ENCODE measurements at places on chromosomes 4 and X.
A peak's percentile ranks its signal among the peaks of the same experiment; 100 is the strongest.

DNA sequence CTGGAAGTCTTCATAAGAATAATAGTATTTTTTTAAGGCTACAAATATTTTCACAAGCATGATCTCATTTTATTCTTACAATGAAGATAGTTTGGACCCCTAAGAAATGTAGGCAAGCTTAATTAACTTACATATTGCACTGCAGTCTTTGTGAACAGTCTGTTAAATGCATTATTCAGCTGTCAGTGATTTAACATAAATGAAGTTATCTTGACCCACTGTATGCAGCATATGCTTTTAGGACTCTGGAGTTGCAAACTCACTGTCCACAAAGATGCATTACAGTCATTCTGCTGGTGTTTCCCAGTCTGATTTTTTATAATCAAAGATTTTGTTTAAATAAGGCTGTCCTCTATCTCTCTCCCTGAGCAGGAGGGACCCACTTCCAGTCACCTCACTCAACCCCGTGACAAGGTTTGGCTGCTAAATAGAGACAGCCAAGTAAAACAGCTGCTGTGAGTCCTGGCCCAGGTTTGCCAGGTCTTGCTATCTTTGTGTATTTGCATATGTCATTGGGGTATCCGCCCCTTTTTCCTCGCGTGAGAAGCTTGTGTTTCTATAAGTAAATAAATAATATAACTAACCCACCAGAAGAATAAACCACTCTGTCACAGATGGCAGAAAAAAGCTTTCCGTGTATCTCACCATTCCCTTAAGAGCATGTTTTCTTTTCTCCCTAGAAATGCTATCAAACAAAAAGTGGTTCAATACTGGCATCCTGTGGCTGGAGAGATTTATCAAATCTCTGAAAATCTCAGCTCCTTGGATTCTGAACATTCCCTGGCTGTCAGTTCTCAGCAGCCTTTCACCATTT lies 67.0 kb downstream of the SLC7A11 start:
- no peak for DNase-seq

DNA sequence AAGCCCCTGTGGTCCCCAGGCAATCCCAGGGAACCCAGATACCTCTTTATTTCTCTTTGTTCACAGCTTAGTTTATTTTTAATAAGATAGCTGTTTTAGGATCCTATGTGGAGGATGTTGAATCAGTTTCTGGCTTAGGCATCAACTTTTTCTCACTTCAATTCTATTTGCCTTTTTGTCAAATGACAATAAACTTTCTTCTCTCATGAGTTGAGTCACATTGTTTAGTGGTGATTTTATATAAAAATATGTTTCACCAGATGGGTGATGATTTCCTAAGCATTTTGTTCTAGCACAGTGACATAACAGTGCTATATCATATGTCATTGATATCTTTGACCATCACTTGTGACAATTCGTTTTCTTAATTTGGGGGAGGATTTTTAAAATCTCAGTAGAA lies 198.1 kb upstream of the PUDP start:
- no peak for DNase-seq

DNA sequence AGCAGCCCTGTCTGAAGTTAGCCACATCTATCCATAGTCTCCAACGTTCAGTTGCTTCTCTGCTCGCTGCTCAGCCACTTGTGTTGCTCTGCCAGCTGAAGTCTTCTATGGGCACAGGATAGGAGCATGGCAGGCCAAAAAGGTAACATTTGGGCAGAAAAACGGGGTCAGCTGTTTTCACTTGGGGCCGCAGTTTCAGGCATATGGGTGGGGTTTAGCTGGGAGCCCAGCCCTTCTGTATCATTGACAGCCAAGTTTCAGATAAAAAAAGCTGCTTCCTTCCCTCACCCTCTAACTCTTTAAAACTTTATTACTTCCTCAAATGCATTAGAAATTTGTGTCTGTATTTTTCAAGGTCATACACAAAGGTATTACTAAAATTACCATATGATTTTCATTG lies 18.4 kb upstream of the MANBA start:
- DNase-seq, result no peak

DNA sequence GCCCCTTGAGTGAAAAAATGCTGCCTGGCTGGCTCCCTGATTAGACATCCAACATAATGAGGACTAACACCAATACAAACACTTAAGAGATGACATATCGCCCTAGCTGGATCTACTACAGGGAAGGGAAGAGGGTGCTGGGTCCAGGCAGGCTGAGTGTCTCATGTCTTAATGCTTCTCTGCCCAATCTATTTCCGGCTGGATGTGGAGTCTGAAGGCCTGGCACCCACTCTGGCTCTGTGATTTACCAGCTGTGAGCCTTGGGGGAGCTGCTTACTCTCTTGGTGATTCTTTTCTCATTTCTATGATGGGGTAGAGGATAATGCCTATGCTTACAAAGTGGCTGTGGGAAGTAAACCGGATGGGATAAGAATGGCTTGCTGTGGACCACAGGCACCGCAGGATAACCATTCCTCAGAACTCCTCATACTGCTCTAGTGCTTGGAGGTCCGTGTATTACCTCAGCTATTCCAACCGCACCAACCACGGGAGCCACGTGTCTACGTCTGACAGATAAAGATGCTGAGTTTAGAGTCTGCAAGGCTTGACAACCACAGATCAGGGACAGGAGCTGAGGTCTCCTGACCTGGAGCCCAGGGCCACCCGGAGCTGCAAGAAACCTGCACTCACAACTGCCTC lies 161.7 kb downstream of the AFAP1 start:
- no peak for DNase-seq

GRCh38 chr4:107799669-107800450 lies 24.9 kb upstream of the SGMS2 start:
- no peak for DNase-seq

GRCh38 chrX:39096599-39096998 lies 295.3 kb downstream of the MID1IP1 start:
- DNase-seq, result no peak

DNA sequence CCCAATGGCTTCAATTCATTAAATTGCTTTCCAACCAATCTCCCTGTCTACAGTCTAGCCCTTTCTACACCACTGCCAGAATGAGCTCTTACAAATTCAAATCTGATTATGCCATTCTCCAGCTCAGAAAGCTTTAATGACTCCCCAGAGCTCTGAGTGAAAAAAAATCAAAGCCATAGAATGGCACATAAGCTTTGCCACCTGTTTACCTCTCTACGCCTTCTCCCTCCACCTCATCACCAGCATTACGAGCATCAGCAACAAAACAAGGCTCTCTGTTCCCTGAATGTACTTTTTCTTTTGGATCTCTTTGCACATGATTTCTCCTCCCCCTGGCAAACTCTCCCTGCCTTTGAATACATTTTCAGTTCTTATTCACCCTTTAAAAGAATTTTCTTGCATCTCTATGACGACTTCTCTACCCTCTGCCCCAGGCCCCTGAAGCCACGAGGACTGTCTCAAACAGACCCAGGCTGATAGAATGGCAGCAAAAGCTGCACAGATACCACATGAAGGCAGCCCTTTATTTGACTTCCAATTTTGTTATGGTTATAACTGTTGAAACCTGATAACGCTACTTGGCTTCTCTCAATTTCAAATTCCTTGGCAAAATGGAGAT lies 516.0 kb downstream of the PCDH7 start:
- no peak for DNase-seq

DNA sequence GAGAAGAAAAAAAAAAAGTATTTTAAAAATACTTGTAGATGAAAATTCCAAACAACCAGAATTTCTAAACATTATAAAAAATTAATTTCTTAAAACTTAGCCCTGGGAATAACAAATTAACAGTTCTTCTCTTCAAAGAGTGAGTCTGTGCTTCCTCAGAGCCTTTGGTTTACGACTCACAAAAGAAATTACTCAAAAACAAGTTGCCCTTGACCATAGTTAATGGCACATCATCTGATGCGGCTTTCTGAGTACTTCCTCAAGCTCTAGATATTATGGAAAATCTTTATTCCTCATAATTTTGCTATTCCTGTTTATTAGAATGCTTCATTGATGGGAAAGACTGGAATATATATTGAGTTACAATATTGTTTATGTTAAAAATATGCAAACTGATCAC lies 23.7 kb downstream of the TAPT1 start:
- no peak for DNase-seq

- peak; percentile 52 for DNase-seq
Measured at GRCh38 chr4:88522702-88523324, 763 bp downstream of the PYURF start.

- DNase-seq, result no peak
Measured at GRCh38 chr4:185920691-185921260, 108.8 kb upstream of the SORBS2 start.

- DNase-seq, result no peak
Measured at GRCh38 chr4:109671350-109671749, 31.9 kb downstream of the CASP6 start.

DNA sequence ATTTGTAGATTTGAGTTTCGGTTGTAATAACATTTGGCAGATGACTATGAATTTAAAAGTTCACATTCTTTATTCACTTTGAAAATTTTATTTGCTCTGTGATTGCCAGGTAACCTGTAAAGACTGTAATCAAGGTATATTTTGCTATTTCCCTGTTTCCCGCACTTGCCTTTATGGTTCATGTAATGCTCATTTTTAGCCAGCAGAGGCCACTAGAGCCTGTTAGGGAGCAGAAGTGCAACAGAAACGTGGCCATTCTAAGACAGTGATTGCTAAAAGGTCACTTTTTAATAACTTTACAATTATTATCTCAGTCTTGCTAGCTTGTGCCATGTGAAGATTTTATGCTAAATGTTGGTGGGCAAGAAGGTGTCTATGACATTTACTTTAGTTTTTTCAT lies 12.4 kb downstream of the YIPF6 start:
- peak; percentile 41 for DNase-seq

DNA sequence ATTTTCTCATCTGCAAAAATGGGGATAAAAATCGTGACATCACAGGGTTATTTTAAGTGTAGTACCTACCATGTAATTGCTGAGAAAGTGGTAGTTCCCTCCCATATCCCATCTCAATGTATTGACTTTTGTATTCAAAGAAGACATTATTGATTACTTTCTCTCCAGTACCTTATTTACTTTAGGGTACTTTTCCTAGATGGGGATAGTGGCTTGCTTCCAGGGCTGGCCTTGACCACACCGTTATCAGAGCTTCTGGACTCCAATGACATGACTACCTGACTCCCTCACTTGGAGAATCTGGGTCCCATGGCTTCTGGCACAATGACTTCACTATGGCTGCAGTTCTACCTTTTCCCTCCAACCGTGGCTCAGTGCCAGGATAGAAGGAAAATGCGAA lies 58.2 kb upstream of the EOLA2 start:
- DNase-seq, result no peak

DNA sequence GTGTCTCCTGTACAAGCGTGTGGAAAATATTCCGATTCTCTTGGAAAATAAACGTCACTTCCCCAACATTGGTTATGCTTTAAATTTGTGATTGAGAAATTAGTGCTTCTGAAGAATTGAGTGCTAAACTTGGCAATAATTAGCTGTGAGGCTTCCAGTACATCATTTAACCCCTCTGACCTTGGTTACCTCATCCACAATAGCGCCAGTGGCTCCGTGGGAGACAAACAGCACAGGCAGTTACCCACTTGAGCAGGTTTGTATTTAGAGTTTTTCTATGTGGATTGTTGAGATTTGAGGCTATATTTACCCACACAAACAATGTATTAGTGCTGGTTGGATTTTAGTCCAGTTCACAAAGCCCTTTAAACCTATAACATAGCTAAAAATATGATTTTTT lies 476.5 kb downstream of the NKX6-1 start:
- DNase-seq, result no peak

DNA sequence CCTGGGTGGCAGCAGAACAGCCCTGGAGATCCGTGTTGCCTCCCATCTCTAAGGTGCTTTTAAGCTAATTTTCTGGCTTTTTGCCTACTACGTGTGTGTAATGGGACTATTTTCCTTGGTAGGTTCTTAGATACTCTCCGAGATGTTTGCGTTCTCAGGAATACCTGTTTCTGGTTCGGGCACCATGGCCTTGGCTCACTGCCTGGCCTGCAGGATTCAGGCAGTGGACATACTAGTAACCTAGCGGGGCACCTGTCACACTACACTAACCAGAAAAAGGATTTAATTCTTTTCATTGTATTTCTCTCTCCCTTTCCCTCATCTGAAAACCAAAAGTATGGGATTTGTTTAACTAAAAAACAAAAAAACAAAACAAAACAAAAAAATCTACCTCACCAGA lies 29.2 kb downstream of the FHIP1A start:
- no peak for DNase-seq

GRCh38 chrX:40108959-40109287 lies 11.2 kb upstream of the BCOR start:
- peak; percentile 81 for DNase-seq

GRCh38 chr4:181619651-181620050 lies 623.6 kb upstream of the TENM3 start:
- DNase-seq, result no peak

- no peak for DNase-seq
Measured at GRCh38 chr4:814312-814850, 11.5 kb downstream of the CPLX1 start.

GRCh38 chrX:8034058-8034457 lies 106.8 kb upstream of the PNPLA4 start:
- DNase-seq, result no peak

Data from CD4-positive, alpha-beta T cell treated with Interleukin-6 for 4 hours (primary cell).